ENCODE measurements at places on chromosomes 11 and 22.

- DNase-seq, result no peak
These were observed 72.7 kb upstream of the PITPNB start for GRCh38 chr22:27991586-27992293.

- no peak for DNase-seq
These were observed 73.7 kb downstream of the PRCP start for GRCh38 chr11:82826526-82826925.

DNA sequence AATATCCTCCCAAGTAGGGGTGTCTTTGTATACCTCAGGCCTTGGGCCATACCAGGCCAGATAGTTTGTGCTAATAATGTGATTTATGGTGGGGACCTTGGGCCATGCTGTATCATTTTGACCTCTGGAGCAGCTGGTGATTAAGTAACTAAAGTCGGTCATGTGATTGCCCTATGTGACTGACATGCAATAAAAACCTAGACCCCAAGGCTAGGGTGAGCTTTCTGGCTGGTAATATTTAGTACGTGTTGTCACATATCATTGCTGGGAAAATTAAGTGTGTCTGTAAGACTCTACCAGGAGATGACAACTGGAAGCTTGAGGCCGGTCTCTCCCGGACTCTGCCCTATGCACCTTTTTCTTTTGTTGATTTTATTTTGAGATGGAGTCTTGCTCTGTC lies 12.6 kb upstream of the TFIP11 start:
- peak; percentile 2 for DNase-seq

GRCh38 chr11:134981835-134982234 lies 569.8 kb upstream of the B3GAT1 start:
- no peak for DNase-seq

- peak; percentile 54 for DNase-seq
These were observed 1.6 kb downstream of the MAML2 start for GRCh38 chr11:96341211-96342013.

DNA sequence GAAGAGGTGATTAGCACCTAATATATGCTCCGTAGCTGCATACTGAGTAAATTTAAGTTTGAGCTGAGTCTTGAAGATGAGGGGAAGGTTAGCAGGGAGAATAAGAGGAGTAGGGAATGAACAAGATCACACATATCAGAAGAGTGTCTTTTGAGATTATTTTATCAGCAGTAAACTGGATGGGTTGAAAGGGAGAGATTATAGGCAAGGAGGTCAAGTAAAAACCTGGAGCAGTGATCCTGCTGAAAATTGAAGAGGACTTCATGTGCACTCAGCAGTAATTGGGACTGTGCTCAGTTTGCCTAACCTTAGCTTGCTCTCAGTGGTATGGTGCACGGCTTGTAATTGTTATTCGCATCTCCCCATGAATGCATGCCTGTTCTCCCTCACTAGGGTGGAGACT lies 79.5 kb upstream of the PICALM start:
- DNase-seq, result no peak

GRCh38 chr11:36343436-36343835 lies 47.3 kb downstream of the PRR5L start:
- DNase-seq, result no peak

DNA sequence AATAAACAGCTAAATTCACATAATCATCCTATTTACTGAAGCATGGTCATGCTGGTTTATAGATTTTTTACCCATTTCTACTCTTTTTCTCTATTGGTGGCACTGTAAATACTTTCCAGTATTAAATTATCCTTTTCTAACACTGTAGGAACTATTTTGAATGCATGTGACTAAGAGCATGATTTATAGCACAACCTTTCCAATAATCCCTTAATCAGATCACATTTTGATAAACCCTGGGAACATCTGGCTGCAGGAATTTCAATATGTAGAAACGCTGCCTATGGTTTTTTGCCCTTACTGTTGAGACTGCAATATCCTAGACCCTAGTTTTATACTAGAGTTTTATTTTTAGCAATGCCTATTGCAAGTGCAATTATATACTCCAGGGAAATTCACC lies 10.7 kb downstream of the RAG1 start:
- DNase-seq, result peak; percentile 91

GRCh38 chr11:25710975-25711374 lies 621.0 kb upstream of the ANO3 start:
- no peak for DNase-seq

DNA sequence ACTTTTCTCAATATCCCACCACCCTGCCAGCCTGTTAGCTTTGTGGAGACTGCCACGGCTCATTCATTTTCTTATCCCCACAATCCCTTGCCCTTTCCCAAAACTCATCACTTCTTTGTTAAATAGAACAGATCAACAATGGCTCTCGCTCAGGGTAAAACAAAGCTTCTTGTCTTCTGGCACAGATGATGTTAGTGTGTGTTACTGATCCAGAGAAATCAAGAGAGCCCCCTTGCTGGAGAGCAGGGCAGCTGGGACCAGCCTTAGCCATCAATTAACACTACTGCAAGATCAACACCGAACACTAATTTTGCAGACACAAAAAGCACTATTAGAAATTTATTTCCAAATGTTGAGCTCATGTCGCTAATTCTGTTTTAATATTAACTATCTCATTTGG lies 420.9 kb downstream of the TENM4 start:
- no peak for DNase-seq

GRCh38 chr11:116109228-116109627 lies 605.0 kb upstream of the CADM1 start:
- DNase-seq, result no peak

GRCh38 chr11:17633279-17633986 lies 85.9 kb upstream of the MYOD1 start:
- DNase-seq, result no peak

GRCh38 chr11:128039140-128040021 lies 548.0 kb downstream of the ETS1 start:
- DNase-seq, result no peak

DNA sequence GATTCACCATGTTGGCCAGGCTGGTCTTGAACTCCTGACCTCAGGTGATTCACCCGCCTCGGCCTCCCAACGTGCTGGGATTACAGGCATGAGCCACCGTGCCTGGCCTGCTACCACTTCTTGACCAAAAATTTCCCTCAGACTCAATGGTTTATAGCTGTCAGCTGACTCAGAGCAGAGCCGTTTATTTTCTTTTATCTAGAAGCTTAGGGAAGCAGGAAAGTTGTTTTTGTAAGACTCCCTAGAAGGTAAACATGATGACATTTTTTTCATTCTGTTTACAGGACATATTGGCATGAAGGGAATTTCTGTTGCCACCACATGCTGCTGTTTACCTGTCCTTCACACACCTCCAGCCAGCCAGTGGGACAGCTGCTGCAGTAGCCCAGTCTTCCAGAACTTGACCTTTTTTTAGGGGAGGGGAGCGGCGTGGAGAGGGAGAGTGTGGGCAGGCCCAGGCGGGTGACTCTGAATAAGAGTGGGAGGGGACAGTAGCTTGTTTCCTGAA lies 56.1 kb upstream of the PTPRJ start:
- DNase-seq, result no peak

DNA sequence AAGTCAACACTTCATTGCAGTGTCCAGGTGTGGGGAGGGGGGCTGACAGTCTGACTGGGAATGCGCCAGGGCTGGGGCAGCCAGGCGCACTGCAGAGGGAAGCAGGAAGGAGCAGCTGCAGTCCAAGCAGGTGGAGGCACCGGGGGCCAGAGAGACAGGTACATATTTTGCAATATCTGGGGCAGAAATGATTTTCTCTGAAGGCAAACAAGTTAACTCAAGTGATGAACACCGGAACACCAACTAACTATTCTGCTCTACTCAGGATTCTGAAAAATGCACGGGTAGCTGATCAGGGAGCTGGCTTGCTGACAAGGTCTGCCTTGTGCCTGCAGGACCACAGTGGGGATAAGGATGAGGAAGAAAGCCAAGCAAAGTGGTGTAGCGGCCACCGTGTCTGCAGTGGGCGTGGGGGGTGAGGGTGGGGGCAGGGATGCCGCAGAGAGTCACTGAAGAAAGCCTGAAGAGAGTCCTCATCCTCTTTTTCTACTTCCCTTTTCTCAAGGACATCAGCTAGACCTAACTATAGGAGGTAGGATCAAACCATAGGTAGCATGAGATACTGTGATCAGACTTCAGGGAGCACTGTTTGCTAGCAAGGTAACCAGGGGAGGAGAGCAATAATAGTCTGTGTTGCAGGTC lies 83.4 kb downstream of the SCN3B start:
- DNase-seq, result no peak

DNA sequence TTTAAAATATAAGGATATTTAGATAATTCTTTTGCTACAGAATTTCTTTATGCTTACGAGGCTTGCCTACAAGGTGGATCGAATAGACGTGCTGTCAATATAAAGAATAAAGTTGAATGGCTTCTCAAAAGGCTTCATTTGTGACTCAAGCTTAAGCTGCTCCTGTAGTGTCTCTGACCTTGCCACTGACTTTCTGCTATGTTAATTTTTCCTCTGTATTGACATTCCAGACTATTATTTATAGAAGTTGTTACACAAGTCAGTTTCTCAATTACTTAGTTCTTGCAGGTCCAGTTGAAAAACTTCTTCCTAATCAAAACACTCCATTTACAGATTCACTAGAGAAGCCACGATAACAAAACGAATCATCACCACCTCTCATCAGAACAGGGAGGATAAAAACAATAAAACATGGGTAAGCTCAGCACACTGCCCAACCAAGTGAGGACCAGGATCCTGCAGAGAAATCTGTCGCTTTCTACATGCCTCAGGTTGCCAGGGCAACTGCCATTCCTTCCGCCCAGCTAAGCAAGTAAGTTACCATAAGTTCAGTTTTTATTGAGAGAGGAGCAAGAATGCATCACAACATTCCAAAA lies 39.0 kb upstream of the CHKA start:
- DNase-seq, result no peak

DNA sequence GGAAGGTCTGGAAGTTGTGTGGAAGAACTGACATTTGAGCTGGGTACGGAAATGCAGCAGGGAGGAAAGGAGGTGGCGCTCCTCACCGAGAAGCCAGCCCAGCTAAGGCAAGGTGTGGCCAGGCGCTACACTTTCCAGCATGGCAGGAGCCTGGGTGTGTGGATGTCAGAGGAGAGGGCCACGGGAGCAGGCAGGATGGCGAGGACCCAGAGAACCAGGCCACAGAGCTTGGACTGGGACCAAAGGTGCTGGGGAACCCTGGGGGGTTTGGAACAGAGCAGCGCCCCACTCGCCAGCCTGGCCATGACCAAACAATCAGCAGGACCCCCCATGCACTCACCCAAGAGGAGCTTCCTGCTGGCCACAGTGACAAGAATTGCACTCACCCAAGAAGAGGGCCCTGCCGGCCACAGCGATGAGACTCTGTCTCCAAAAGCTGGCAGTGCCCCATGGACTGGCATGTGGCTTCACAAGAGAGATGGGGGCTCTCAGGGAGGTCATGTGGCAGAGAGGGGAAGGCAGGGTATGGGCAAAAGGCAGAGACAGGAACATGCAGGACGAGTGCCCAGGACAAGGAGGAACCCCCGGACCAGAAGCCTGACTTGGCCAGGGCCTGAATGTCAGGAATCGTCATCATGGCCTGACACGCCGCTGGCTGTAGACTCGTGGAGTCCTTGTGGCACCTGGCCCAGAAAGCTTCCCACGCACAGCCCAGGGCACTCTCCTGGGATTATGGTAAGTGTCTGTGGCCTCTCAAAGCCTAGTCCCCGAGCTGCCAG lies 45.4 kb downstream of the IGF2 start:
- no peak for DNase-seq

DNA sequence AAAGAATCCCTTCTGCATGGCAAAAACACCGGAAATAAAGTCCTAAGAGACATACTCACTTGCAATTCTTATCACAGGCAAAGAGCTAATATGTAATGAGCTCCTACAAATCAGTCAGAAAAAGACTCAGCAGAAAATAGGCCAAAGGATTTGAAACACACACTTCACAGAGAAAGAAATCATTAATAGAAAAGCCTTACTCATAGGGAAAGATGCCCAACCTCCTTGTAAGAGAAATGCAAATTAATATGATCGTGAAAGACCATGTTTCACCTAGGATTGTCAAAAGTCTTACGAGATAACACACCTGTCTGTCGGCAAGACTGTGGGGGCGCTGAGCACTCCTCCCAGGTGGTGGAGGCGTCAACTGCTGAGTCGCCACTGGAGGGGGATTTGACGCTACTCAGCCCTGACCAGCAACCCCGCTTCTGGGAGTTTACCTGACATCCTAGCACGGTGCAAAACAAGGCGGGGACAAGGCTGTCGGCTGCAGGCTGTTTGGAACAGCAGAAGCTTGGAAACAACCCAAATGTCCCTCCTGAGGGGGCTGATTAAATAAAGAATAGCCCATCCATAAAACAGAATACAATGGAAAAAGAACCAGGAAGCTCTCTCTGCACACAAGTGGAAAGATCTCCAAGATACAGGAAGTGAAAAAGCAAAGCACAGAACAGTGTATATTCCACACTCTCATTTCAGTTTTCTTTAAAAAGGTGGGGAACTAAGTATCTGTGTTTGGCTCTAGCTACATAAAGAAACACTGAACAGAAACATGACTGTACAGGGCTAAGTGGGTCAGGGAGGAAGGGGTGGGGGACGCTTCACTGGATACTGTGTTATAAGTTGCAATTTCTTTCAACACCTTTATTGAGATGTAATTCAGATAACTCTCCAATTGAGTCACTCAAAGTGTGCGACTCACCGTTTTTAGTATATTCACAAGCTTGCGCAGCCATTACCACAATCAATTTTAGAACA lies 11.5 kb downstream of the CSNK1E start:
- no peak for DNase-seq

DNA sequence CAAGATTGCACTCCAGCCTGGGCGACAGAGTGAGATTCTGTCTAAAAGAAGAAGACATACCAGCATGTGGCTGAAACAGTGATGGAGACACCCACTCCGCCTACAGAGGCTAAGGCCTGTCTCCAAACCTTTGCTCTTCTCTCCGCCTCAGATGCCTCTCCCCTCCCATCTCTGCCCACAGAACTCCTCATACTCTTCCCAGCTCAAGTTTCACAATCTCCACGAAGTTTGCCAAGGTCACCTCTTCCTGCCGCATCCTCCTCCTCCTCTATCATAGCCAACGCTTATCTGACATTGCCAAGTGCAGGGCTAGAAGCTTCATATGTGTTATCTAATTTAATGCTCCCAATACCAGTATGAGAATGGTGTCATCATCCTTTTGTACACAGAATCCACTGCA lies 25.9 kb upstream of the FBLN1 start:
- DNase-seq, result no peak

DNA sequence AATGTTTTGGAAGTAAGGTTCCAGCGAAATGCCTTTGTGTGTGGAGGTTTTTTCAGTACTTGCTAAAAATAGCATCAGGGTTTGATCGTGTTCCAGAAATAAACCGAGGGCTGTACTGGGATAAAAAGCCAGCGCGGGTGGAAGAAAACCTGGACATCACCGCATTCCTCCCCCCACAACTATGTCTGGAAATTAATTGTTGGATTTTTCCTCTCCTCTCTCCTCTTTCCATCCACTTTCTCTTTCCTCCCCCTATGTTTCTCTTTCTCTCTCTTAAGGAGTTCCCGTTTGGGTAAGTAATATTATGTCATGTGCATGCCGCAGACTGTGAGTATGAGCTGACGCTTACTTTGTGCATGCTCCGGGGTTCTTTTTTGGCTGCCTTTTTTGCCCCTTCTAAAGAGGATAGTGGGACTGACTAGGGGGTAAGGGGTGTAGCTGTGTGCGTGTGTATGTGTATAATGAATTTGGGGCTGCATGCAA lies 104.2 kb upstream of the HSD17B12 start:
- no peak for DNase-seq
